AG08395 (cell line): ENCODE measurements at places on chromosomes 3 and 15.

- no peak for DNase-seq
Observed at GRCh38 chr15:92402751-92403150, 9.1 kb downstream of the ST8SIA2 start.

- DNase-seq, result no peak
Observed at GRCh38 chr15:80315289-80315987, 63.4 kb upstream of the CTXND1 start.

DNA sequence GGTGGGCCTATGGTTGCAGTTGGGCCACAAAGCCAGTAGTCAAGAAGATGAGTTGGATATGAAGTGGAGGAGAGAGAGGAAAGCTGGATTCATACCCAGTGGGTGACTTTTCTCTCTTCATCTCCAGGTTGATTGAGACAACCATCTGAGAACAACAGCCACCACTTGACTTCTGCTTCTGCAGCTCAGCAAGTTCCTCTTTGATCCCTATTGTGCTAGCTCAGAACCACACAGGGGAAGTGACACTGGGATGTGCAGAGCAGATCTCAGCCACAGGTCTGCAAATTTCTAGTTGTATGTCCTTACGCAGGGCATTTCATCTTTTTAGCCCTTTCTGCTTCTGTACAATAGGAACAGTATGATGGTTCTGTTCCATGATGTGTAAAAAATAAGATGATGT is 459.2 kb upstream of the ARRDC4 start:
- no peak for DNase-seq

- peak; percentile 28 for DNase-seq
Observed at GRCh38 chr15:99717161-99718009, 15.9 kb downstream of the LYSMD4 start.

DNA sequence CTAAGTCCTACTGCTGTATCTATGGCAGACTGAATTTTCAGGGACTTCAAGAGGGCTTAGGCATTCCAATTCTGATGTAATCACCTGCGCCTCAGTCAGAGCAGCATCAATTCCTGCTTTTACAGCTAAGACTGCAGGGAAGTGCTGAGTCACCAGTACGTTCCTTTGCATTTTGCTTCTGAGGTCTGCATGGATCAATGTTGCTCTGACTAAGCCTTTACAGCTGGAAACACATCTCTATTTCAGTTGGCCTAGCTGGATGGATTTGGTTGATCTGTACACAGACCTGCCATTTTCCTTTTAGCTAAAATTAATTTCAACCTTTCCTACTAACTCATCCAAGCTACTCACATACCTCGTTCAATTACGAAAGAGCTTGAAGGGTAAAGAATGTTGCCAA is 51.3 kb downstream of the ETV5 start:
- peak; percentile 48 for DNase-seq

DNA sequence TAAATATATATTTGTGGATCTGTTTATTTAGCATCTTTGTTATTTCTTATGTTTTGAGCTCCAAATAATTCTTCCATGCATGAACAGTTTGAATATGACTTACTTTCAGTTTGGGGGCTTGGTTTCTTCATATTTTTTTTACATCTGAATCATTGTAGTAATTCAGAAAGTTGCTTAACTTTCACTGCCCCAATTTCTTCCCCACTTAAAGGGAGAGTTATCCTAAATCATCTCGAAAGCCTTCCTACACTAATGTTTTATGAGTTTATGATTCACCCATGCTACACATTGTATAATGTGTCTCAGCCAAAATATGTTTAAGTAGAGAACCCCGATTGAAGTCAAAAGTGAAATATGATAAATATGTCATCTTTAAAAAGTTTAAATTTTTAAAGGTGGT is 47.8 kb downstream of the SPRED1 start:
- no peak for DNase-seq

- no peak for DNase-seq
Observed at GRCh38 chr3:35322070-35322469, 317.3 kb upstream of the ARPP21 start.

GRCh38 chr3:151660885-151661284 is 72.8 kb upstream of the AADACL2 start:
- no peak for DNase-seq

GRCh38 chr15:69666921-69667811 is 214.5 kb downstream of the RPLP1 start:
- no peak for DNase-seq

- no peak for DNase-seq
Observed at GRCh38 chr3:157347577-157348303, 88.9 kb upstream of the PTX3 start.

DNA sequence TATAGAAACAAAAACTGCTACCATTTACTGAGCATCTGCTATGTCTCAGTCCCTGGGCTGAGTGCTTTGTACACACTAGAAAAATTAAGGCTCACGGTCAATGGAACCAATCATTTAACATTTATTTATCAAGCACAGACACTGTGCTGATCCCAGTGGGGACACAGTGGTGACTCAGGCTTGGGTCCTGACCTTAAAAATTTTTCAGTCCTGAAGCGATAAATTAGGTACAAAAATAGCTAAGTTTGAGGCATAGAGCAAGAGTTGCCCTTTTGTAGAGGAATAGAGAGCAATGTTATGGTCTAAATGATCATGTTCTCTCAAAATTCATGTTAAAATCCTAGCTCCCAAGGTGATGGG is 85.1 kb downstream of the CRYGS start:
- DNase-seq, result no peak

GRCh38 chr3:102727340-102727739 is 292.5 kb downstream of the ZPLD1 start:
- DNase-seq, result no peak

GRCh38 chr15:79090487-79091203 is at the start of gene RASGRF1:
Gene RASGRF1 (minus strand): TSS chr15:79090780. CDS start chr15:79090498, 282 bp downstream.
- DNase-seq, result no peak

DNA sequence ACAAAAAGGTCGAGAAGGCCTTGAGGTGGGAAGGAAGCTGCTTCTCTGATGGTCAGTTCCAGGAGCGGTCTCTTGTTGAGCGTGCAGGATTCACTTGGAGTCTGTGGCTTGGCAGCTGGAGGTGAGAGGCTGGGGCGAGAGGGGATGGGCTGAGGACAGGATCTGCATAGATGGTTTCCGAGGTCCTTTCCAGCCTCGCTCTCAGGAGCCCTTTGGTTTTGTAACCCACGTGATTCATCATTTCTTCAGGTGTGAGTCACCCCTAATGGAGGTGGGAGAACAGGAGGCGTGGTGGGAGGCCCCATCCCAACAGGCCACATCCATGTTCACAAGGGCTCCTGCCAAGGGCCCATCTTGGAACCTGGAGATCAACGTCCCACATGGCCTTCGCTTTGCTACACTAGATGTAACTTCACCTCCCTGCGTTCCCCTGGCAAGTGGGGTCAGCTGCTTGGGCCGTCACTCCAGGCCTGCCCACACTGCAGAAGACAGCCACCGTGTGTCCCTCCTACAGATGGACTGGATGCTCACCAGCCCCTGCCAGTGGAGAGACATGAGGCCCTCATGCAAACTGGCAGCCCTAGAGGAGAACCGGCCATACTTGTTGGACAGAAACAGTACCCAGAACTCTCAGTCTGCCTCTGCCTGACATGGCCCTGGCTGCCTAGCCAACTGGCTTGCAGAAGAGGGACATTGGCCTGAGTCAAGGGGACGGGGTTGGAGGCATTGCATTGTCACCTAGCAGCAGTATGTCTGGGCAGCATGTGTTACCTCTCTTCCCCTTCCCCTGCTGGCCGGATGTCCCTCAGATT is 1.6 kb upstream of the PCSK6 start:
- DNase-seq, result no peak

DNA sequence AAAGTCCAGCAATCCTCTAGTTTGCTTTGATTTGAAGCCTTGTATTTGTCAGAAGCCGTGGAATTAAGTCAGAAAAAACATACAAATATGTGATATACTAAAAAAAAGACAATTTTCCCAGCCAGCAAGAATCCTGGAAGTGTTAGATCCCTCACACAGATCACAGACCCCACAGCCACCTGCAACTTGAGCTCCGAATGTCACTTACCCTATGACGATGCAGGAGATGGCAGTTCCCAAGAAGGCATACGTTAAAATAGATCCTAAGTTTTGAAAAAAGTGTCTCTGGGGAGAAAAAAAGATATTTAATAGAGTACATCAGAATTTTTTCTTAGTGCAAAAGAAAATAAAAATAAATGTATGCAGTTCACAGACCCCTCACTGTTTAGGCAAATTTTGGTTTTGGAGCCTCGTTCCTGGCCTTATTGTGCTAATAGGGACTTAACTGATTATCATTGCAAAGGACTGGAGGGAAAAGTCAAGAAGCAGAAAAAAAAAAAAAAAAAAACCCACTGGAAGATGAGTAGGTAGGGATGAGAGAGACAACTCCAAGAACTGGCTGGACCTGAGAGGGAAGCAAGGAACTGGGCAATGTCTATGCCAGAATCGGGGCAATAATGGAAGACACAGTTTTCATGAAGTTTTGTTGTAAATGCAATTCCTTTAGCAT is 53.3 kb downstream of the SLC9A9 start:
- no peak for DNase-seq

DNA sequence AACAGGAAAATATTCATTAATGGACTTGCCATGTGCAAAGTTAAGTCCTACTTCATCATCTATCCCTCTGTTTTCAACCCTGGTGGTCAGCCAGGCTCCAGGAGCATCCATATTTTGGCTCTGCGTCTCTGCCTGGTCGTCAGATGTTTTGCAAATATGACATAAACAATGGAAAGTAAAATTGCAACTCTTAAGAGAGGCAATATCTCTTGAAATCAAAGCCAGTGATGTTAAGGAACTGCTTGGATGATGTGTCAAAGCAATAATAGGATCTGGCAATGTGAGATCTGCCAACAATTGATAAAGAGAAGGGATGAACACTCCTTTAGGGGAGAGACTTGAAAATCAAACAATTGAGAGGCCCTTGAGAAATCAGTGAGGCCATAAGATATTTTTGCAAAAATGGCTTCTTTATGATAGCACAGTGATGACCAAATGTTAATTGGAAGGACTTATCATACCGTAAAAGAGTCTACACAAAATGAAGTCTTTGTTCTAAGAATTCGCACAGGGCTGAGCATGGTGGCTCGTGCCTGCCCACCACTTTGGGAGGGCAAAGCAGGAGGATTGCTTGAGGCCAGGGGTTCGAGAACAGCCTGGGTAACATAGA is 6.5 kb downstream of the ABHD6 start:
- no peak for DNase-seq

DNA sequence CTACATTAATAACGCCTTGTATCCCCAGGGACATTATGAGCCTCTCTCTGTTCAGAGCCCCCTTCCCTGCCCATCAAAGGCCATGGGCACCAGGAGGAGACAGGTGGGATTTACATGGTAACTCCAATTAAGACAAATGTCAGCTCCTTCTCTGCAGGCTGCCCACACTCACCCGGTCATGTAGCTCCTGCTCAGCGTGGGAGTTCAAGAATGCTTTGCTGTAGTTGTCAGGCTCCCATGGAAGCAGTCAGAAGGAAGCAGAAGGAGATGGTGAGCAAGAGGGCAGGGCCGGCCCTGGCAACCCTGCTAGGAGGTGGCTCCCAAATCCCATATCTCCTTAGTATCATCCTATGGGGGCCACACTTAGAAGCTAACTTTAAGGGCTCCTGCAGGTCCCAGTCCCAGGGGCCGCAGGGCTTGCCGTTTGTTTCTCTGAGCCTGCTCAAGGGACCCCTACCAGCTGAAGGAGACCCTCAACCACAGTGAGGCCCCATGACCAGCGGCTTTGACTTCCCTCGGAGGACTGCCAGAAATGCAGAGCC is 218.4 kb upstream of the TLE3 start:
- DNase-seq, result no peak

GRCh38 chr3:42394579-42395288 is 15.7 kb downstream of the LYZL4 start:
- DNase-seq, result no peak

DNA sequence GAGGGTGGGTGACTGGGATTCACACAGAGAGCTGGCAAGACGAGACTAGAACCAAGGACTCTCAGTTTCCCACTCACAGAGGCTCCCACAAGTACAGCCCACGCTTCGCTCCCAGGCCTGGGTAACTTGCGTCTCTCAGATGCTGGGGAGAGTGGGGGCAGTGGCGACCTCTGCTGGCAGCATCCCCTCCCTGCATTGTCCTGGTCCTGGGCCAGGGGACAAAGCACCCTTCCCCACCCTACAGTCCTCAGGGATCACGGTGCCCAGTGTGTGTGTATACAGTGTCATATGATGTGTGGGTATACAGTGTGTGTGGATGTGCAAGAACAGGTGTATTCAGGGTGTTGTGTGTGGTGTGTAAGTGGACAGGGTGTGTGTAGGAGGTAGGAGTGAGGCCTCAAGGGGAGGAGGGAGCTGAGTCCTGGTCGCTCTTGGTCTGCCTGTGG is 12.8 kb downstream of the VILL start:
- peak; percentile 62 for DNase-seq

DNA sequence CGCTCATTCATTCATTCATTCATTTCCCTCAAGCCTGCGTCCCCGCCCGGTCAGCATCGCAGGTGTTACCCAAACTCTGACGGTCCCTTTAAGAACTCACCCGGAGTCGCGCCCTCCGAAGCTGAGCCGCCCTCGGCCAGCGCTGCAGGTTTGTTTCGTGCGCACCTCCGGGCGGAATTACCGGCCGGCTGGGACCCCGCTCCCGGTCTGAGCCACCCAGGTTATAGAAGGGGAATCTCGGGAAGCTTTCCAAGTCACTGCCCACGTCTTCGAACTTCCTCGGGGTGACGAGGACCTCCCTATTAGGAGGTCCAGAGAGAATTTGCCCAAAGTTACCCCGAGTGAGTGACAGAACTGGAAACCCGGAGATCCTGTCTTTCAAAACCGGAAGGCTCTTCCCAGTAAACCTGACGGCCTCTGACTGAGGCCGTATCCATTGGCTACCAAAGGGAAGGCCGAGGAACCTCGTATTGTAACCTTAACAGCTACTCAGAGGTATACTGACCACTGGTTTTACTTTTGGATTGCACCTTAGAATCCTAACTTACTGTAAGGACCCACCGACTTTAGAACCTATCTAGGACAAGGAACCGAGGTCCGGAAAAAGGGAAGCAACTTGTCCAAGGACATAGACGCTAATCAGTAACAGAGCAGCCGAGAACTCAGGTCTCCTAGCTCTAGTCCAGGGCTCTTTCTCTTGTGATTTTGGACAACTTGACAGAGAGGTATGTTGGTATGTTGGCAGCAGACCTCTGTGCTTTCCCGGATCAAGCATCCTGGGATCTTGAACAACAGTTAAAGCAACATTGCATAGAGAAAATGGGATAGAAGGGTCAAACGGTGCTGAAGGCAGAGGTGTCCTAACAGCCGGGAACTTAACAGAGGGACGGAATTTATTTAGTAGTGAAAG is 788 bp upstream of the DLG1 start:
- DNase-seq, result no peak
